ENCODE measurements at places on chromosomes 1 and 21. TPM values are rescaled to one million over a fixed set of nuclear protein-coding genes. Genes with fewer than 3 reads are reported as not detected.

DNA sequence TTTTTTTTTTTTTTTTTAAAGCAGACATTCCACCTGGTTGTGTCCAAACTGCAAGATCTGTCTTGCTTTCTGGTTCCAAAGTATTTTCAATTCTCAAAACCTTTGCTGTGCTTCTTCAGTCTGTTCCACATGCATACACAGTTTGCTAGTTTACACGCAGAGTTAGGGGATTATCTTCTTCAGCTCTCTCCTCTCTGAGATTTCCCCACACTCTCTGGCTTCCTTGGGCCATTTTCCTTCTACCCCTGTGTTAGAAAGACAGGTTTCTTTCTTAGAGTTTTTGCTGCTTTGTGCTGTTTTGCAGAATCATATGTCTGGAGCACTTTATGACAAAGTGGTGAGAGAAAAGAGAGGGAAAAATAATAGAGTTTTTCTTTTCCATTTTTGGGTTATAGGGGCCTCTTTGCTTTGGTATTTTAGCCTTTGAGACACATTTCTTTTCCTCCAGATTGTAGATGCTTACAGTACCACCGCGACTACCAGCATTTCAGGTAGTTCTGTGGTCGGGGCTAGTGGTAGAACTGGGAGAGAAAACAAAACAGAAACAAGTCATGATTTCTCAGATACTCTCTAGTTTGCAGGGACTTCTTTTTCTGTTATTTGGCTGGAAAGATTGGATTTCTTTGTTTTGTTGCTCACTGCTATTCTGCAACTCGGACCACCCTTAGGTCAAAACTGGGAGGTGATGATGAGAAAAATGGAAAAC is 66.3 kb downstream of the RABGAP1L start:
- DNase-seq: no peak

DNA sequence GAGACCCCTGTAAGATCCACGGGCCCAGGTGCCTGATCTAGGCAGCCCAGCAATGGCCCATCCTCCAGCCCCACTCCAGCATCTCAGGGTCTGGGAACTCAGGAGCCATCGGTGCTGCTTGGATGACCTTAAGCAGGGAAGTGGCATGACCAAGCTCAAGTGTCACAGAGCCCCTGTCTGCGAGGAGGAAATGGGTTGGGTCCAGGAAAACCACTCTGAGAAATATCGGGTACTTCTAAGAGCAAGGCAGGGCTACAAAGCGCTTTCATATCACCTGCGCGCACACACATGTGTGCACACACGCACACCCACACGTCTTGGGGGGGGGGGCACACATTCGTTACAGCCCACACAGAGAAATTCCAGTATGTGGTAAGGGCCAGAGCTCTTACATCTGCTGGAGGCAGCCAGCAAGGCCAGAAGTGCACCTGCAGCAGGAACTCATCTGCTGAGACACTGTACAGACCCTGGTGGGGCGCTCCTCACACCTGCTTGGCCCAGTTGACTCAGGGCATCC is 32.6 kb upstream of the SPOCD1 start:
- DNase-seq: no peak

The FAM72A gene
- polyA plus RNA-seq: 3.6 TPM

DNA sequence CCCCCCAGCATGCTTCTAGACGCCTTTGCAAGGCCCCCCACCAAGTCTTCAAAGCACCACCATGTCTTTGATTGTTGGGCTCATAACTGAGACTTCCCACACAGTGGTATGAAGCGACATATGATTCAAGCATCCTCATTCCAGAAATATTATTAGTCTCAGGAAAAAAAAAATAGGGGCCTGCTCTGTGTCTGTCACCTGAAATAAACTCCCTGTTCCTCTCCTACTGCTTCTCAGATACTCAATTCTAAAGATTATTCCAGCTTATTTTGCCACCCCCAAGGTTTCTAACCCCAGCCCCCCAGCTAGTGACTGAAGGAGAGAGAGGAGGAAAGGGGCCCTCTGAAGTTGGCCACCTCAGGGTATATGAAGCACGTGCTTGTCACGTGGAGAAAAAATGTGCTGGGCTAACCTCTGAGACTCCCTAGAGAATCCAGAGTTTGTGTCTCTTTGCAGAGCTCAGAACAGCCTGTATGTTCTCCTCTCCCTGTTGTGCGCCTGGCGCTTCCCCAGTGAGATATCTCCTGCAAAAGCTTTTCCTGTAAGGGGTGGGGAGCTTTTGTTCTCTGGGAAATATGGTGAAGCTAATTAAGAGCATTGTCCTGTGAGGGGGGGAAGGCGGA is 35.9 kb upstream of the RASAL2 start:
- peak; percentile 38 for DNase-seq

The NAV1 gene
- polyA plus RNA-seq: 19.9 TPM

GRCh38 chr1:58881471-58881994 is 97.7 kb upstream of the JUN start:
- peak; percentile 69 for DNase-seq

The PIGC gene
- 23.6 TPM for polyA plus RNA-seq

- DNase-seq: no peak
Measured at GRCh38 chr1:113091988-113092594, 19.1 kb downstream of the LRIG2 start.

- DNase-seq: no peak
Measured at GRCh38 chr1:167083066-167083665, 7.0 kb downstream of the GPA33 start.

GRCh38 chr21:35345954-35346353 is 296.9 kb upstream of the RUNX1 start:
- DNase-seq: no peak

- DNase-seq: no peak
Measured at GRCh38 chr1:115302390-115302961, 35.6 kb downstream of the NGF start.
